Thymus (tissue), 14 donors: ENCODE measurements at places on chromosomes 6 and 20.
A peak's percentile ranks its signal among the peaks of the same experiment; 100 is the strongest.

- no peak for DNase-seq
Observed at GRCh38 chr6:47634210-47635047, 64.0 kb upstream of the ADGRF4 start.

- DNase-seq = no peak
Observed at GRCh38 chr6:125095580-125096301, 57.8 kb upstream of the TPD52L1 start.

DNA sequence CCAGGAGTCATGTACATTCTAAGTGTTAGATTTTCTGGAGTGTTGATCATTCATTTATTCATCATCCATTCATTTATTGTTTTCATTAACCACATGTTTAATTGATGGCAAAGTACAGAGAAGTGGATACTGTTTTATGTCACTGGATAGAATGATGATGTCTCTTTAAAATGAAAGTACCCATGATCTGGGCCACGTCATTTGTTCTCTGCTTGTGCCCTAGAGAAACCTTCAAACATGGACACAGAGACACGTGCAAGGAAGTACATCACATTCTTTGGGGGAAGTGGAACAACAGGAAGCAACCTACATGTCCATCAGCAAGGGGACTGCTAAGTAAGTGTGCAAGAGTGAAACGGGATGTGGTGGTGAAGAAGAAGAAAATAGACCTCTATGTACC, 75.8 kb upstream of the TSHZ2 start:
- DNase-seq = no peak

DNA sequence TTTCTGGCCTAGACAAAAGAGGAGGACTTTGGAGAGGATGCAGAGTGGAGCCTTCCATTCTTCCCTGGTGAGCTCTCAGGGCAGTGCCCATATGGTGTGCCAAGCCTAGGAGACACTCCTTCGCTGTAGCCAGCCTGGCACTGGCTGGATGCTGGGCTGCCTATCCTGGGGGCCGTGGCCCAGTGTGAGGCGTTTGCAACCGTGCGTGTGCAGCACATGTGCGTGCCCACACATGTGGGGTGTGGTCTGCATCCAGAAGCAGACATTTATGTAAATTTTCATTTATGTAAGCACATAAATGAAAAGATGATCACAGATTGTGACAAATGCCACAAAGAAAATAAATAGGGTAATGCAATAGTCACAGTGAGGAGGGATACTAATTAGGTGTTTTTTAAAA, 35.8 kb upstream of the ZNF831 start:
- no peak for DNase-seq

- DNase-seq = peak; percentile 57
Observed at GRCh38 chr20:35447082-35447789, 8.2 kb upstream of the CEP250 start.

DNA sequence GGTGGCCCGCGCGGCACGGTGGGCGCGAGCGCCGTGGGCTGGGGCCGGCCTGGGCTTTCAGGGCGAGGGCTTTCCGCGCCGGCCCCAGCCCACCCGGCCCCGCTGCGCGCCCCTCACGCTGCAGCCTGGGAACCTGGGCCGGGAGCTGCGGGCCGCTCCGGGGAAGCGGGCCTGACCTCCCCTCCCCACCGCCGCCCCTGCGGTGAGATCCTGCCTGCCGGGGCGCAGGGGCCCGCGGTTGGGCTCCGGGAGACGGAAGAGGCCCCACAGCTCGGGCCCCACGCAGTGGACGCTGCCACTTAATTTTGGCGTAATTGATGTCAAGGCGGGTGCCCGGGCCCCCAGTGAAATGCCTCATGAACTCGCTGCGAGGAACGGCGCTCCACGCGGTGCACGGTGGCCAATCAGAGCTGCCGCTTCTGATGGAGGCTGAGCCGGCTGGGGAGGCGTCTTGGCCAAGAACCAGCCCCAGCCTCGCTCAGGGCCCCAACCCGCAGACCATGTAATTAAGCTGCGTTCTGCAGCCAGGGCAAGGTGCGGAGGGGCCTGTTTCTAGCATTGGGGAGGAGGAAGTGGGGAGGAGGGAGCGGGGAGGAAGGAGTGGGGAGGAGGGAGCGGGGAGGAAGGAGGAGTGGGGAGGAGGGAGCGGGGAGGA, 96.1 kb upstream of the BHLHE23 start:
- peak; percentile 1 for DNase-seq

- no peak for DNase-seq
Observed at GRCh38 chr6:165183496-165184140, 125.8 kb downstream of the C6orf118 start.

GRCh38 chr6:116012951-116013350, 47.7 kb downstream of the FRK start:
- no peak for DNase-seq

- DNase-seq = no peak
Observed at GRCh38 chr20:51796340-51796739, 6.0 kb downstream of the SALL4 start.

GRCh38 chr6:11754625-11755271, 23.9 kb downstream of the ADTRP start:
- no peak for DNase-seq

DNA sequence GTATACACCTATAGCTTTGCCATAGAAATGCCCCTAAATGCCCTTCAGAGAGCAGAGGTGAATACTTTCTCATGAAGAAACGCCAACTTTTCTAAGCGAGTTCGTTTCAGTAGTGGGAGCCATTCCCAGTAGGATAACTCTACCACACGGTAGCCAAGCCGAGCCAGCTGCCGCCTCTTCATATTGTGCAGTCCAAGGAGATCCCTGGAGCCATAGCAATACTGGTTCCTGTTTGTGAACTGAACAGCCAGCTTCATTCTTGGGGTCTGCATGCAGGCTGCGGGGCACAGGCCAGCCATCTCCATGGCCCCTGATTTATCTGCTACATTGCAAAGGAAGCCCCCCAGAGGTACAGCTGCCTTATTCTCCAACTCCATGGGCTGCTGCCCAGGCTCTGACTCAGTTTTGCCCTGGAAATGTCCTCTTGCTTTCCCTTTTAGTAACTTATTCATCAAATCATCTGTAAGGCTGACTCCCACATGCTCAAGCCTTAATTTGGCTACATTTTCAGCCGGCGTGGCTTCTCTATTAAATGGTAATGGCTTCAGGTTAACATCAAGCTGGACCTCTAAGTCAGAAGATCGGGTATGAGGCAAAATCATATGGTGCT, 12.8 kb downstream of the FASTKD5 start:
- no peak for DNase-seq

- DNase-seq = no peak
Observed at GRCh38 chr20:9388160-9388812, 126.1 kb upstream of the LAMP5 start.

DNA sequence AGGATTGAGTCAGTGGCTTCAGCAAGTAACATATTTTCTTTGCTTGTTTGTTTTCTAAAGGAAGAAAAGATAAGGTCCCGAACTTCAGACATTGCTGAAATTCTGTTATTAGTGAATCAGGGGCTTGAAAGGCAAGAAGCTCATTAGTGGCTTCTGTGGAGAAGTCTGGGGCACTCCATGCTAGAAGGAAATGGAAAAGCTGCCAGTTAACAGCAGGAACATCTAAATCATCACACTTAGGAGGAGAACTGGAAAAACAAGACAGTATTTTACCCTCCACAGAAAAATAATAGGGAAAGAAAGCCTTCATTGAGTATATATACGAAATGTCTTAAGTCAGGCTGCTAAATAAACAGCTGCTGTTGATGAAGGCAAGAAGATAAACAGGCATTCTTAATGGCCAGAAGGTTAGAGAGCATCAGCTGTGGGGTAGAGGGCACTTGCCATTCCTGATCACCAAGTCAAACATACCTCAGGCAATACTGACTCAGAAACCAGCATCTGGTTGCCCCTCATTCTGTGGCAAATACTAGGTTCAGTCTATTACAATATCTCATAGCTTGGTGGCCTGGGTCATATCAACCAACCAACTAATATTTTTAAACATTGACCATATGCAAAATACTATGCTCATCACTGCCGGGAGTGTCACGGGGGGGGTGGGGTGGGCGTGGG, 143.2 kb upstream of the TENT5A start:
- DNase-seq = no peak

DNA sequence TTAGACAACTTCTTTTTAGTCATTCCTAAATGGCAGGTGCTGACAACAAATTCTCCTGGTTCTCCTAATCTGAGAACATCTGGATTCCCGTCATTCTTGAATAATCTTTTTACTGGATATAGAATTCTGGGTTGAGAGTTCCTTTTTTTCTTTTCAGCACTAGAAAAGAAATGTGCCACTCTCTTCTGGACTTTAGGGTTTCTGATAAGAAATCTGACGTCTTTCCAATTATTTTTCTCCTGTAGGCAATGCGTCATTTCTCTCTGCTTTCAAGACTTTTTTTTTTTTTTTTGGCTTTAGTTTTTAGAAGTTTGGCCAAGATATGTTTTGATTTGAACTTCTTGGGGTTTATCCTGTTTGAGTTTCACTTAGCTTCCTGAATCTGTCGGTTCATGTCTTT, 66.1 kb upstream of the RNF24 start:
- DNase-seq = no peak

DNA sequence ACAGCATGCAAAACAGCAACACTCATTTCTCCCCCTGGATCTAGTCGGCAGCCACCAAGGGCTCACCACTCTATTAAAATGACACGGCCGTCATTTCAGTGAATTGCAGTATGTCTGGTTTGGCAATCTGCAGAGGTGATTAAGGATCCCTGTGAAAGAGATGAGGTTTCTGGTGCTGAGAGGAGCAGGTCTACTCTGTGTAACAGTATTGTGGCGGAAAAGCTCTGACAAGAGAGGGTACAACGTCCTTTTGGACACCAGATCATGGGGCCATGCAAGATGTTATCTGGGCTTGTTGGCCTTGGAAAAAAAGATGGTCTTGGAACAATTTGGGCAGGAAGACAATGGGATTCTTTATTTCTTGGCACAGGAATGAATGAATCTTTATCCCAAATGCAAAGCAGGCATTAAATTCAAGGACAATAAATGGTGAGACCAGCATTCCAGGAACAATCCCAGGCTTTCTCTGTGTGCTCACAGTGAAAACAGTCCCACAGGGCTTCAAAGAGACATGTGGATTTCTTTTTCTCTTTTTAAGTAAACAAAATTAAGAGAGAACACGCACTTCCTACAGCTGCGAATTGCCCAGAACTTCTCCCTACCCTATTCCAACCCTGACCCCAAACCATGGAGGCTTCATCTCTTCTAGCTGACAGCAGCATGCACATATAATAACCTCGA, 33.7 kb upstream of the ADGRF1 start:
- no peak for DNase-seq

- DNase-seq = no peak
Observed at GRCh38 chr20:63503524-63503923, 4.6 kb upstream of the EEF1A2 start.

DNA sequence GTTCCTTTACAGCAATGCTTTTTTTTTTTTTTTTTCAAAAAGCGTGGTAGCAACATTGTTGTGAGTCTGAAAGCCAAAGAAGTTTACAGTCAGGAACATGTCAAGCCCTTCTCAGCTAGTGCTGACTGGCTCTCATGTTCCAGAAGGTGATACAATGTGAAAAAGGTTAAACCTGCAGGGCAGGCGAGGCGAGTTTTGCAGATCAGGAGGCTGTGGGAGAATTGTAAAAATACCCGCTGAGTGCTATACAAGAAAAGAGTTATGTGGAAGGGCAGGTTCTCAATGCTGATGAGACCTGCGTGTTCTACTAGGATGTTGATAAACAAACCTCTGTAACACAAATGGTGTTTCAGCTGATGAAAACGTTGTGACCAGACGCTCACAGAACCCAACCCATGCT, 30.9 kb upstream of the RPP40 start:
- no peak for DNase-seq

GRCh38 chr20:10171864-10172751, 46.5 kb upstream of the SNAP25 start:
- no peak for DNase-seq

DNA sequence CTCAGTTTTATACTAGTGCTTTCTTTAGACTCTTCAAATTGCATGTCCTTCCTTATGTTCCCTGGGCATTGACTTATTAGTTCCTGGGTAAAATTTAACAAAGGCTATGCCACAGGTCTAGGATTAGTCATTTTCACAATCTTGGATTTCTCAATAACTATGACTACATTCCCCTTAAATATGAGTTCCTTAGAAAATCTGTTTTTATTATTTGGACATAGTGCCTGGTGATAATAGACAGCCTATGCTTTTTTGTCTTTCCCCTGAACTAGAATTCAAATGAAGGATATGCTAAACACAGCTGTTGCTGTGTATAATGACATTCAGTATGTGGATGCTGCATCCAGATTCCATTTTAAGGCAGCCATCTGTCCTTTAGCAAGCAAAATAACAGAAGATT, 1252.8 kb upstream of the GJE1 start:
- DNase-seq = no peak

DNA sequence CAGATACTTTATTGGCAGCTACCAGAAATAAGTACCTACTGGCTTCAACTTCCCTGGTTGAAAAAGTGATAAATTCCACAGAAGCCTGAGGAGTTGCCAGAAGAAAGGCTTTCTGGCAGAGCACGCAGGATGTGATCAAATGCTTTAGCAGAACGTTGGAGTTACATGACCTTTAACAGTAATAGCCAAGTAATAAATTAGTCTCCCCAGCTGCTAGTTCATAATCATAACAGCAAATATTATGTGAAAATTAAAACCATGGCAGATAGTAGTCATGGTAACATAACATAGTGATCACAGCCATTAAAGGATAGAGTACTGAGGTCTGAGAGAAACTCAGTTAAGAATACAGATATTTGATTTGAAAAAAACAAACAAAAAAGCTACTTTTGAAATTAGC, 567.7 kb downstream of the ADGRB3 start:
- no peak for DNase-seq

GRCh38 chr20:21004386-21005076, 101.6 kb downstream of the LINC00237 start:
- no peak for DNase-seq

DNA sequence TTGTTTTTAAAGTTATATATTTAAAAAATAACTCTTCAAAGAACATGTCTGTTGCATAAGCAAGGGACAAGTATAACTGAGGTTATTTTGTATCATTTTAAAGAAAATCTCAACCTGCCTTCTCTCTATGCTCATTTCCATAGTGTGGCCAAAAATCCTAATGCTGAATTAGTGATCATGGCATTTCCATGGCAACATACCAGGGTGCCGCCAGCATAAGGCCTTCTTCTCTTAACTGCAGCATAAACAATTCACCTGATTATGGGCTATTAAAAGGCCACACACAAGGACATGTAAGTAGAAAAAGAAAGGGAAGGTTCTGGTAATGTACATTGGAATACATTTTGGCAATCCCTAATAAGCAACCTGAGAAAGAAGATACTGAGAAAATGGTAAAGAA, 95.1 kb upstream of the RNF217 start:
- no peak for DNase-seq

- DNase-seq = no peak
Observed at GRCh38 chr20:39993742-39994141, 695.3 kb downstream of the MAFB start.

DNA sequence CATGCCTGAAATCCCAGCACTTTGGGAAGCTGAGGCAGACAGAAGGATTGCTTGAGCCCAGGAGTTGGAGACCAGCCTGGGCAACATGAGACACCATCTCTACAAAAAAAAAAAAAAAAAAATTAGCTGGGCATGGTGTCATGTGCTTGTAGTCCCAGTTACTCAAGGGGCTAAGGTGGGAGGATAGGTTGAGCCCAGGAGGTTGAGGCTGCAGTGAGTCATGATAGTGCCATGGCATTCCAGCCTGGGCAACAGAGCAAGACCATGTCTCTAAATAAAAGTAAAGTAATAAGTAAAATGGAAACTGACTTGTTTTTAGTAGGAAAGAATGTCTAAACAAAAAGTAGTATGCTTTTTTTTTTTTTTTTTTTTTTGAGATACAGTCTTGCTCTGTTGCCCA, 240.7 kb downstream of the ARID1B start:
- DNase-seq = no peak

GRCh38 chr6:108169464-108170331, 3.9 kb downstream of the NR2E1 start:
- DNase-seq = no peak
